ENCODE measurements at places on chromosomes 12 and 14. TPM values are rescaled to one million over a fixed set of nuclear protein-coding genes. Genes with fewer than 3 reads are reported as not detected.

The RNASE7 gene
- total RNA-seq, result not detected

The STON2 gene
- 24.4 TPM for total RNA-seq

The CD27 gene
- total RNA-seq, result 8.8 TPM

- H3K4me1 ChIP-seq, result peaks cover 16% of the 10 kb centered on the region
- no peak overlapping the region for H3K4me3 ChIP-seq
- H3K27me3 ChIP-seq, result no peaks in the 10 kb centered on the region
- H3K36me3 ChIP-seq, result peaks cover 11% of the 10 kb centered on the region
- H3K27ac ChIP-seq, result no peak overlapping the region
These were observed 32.1 kb downstream of the DICER1 start for GRCh38 chr14:95125221-95125620.

GRCh38 chr14:33587791-33588190 is 363.1 kb downstream of the EGLN3 start:
- H3K4me3 ChIP-seq, result no peak overlapping the region
- no peaks in the 10 kb centered on the region for H3K36me3 ChIP-seq
- no peak overlapping the region for H3K27ac ChIP-seq
- no peak for DNase-seq
- H3K27me3 ChIP-seq, result no peaks in the 10 kb centered on the region
- H3K4me1 ChIP-seq, result no peaks in the 10 kb centered on the region

The GXYLT1 gene
- total RNA-seq, result 16.8 TPM

- no peaks in the 10 kb centered on the region for H3K27me3 ChIP-seq
- H3K27ac ChIP-seq, result no peak overlapping the region
- peaks cover 17% of the 10 kb centered on the region for H3K4me1 ChIP-seq
- no peak for DNase-seq
- no peaks in the 10 kb centered on the region for H3K36me3 ChIP-seq
These were observed 48.8 kb downstream of the SYNE2 start for GRCh38 chr14:63901434-63902085.

DNA sequence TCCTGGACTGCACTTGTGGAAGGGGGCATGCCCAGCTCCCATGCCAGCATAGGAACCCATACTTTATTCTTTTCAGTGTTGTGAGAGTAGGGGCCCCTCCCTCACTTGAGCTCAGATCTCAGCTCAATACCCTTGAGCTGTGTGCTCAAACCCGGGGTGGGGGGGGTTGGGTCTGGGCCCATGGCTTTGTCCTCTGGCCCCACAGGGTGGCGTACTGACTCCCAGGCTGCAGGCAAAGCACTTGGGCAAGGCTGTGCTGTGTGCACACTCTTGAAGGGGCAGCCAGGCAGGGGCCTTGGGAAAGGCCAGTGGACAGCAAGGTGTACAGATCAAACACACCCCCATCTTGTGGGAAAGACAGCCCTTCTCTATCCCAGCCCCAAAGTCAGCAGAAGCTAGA is 81.8 kb downstream of the WIF1 start:
- H3K27ac ChIP-seq, result no peak overlapping the region
- H3K4me3 ChIP-seq, result no peak overlapping the region
- peak; percentile 6 for DNase-seq
- no peaks in the 10 kb centered on the region for H3K4me1 ChIP-seq

The TRPV4 gene
- total RNA-seq, result 2.4 TPM

The DPPA3 gene
- total RNA-seq, result not detected

GRCh38 chr12:18651525-18651924 is 86.3 kb downstream of the PLCZ1 start:
- no peak overlapping the region for H3K4me3 ChIP-seq
- DNase-seq, result no peak
- no peaks in the 10 kb centered on the region for H3K27me3 ChIP-seq
- H3K36me3 ChIP-seq, result no peaks in the 10 kb centered on the region

DNA sequence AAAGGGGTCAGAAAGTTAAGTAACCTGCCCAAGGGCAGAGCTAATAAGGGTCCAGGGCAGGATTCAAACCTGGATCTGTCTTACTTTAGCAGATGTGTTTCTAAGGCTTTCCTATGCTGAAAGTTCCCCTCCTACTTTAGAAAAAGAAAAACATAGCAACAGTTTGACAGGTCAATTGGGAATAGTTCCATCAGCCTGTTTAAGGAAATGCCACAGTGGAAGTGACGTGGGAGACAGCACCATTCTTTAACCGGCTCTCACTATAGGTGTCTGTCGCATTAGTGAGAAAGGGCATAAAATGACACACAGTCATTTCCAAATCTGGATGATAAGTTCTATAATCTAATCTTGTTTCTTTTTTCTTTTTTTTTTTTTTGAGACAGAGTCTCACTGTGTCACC is 7.3 kb downstream of the ALDH1L2 start:
- no peak overlapping the region for H3K27ac ChIP-seq
- no peaks in the 10 kb centered on the region for H3K4me1 ChIP-seq
- H3K27me3 ChIP-seq, result no peaks in the 10 kb centered on the region
- H3K4me3 ChIP-seq, result no peak overlapping the region
- H3K36me3 ChIP-seq, result no peaks in the 10 kb centered on the region
- no peak for DNase-seq

- no peak overlapping the region for H3K4me3 ChIP-seq
- no peaks in the 10 kb centered on the region for H3K36me3 ChIP-seq
- H3K4me1 ChIP-seq, result no peaks in the 10 kb centered on the region
- no peak overlapping the region for H3K27ac ChIP-seq
These were observed 45.6 kb downstream of the MSRB3 start for GRCh38 chr12:65324056-65324455.

DNA sequence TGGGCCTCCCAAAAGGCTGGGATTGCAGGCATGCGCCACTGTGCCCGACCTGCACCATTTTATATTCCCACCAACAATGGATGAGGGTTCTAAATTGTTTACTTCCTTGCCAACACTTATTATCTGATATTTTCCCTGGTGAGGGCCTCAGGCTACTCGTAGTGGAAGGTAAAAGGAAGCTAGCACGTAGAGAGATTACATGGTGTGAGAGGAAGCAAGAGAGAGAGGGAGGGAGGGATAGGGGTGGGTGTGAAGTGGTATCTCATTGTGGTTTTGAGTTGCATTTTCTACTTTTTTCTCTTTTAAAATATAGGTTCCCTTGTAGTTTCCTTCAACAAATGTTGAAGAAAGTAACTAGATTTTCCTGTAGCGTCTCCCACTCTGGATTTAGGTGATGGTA is 30.9 kb downstream of the MYO1H start:
- no peak overlapping the region for H3K27ac ChIP-seq
- H3K36me3 ChIP-seq, result no peaks in the 10 kb centered on the region
- no peak for DNase-seq
- no peaks in the 10 kb centered on the region for H3K4me1 ChIP-seq
- H3K27me3 ChIP-seq, result no peaks in the 10 kb centered on the region
- no peak overlapping the region for H3K4me3 ChIP-seq

DNA sequence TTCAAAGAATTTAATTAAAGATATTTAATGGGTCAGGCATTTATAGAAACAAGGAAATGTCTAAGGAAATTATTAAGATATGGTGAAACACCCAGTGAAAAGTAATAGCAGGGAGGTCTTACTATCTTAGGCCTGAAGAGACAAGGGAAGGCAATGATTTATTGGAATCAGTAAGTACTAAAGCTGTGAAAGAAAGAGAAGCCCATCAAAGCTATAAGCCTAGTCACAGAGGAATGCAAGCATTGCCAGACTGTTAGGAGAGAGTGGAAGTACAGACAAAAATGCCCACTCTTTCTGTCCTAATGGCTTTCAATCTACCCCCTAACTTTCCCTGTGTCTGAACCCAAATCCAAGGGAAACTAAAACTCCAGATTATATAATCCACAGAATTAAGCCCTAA is 69.2 kb upstream of the PIK3C2G start:
- no peaks in the 10 kb centered on the region for H3K27me3 ChIP-seq
- H3K27ac ChIP-seq, result no peak overlapping the region
- no peaks in the 10 kb centered on the region for H3K36me3 ChIP-seq
- no peaks in the 10 kb centered on the region for H3K4me1 ChIP-seq

DNA sequence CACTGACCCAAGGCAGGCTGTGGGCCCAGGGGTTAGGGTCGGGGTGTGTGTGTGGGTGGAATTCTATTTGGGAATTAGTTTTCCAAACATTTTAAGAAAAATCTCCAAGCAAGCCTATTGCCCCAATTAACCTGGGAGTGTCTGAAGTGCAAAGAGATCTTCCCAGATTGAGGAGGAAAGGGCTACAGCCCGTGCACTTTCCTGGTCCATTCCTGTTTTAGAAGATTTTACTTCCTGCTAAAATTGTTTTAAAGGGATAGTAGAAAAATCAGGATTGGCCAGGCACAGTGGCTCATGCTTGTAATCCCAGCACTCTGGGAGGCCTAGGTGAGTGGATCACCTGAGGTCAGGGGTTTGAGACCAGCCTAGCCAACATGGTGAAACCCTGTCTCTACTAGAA is 5.3 kb downstream of the DCTN2 start:
- peaks cover 12% of the 10 kb centered on the region for H3K36me3 ChIP-seq
- no peak for DNase-seq
- H3K4me1 ChIP-seq, result peaks cover 19% of the 10 kb centered on the region
- no peak overlapping the region for H3K4me3 ChIP-seq

DNA sequence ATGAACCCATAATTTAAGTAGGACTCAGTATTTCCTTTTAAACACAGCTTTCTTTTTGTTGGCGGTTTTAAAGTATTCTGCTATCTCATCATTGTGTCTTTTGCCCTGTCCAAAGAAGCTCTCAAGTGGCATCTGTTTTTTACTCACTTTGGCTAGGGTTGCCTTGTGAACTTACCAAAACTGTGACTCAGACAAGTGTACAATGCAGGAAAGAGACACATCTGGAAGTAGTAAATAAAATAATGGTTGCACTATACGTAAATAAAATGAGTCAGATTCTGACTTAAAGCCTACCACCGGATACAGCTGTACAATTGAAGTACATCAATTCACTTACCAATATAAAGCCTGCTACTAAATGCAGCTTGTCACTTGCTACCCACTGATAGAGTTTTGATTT is 619.2 kb upstream of the LRFN5 start:
- no peak for DNase-seq
- no peaks in the 10 kb centered on the region for H3K36me3 ChIP-seq
- no peaks in the 10 kb centered on the region for H3K27me3 ChIP-seq
- H3K27ac ChIP-seq, result no peak overlapping the region
- no peaks in the 10 kb centered on the region for H3K4me1 ChIP-seq

DNA sequence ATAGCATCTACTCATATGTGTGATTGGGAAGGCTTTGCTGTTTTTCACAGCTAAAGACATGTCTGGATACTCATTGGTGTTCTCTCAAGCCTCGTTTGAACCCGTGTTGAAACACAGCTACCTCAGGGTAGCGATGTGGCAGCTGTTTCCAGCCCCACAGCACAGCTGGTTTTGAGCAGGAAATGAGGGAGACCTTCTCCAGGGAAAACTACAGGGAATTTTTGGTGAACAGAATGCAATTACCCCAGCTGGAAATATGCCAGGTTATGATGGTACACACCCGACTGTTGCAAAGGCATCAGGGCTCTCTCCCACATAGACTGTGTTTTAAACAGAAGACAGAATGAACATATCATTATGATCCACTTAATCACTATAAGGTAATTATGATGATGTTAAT is 828.9 kb downstream of the VRK1 start:
- no peak overlapping the region for H3K4me3 ChIP-seq
- H3K27me3 ChIP-seq, result no peaks in the 10 kb centered on the region
- H3K4me1 ChIP-seq, result no peaks in the 10 kb centered on the region
- DNase-seq, result no peak
- H3K36me3 ChIP-seq, result no peaks in the 10 kb centered on the region

GRCh38 chr12:26817183-26817591 is 15.8 kb downstream of the ITPR2 start:
- no peak overlapping the region for H3K27ac ChIP-seq
- no peaks in the 10 kb centered on the region for H3K27me3 ChIP-seq
- H3K36me3 ChIP-seq, result no peaks in the 10 kb centered on the region

DNA sequence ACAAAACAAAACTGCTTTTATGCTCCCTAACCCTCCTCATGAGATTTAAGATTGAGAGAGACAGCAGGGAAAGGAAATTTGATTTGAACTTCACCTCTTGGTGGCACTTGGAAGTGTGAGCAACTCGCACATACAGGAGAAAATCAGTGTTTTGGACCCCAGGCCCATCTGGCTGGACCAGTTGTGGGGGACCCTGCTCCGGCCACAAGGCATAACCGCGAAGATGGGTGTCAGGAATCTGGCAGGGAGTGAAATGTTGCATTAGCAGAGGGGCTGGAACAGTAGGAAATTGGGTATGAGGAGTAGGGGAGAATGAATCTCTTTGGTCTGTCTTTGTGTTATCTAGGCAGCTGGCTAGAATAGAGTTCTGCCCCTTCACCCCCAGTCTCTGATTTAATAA is 1.2 kb downstream of the CIROP start:
- H3K4me3 ChIP-seq, result no peak overlapping the region
- H3K27ac ChIP-seq, result no peak overlapping the region
- no peaks in the 10 kb centered on the region for H3K36me3 ChIP-seq
- DNase-seq, result no peak
- peaks cover 18% of the 10 kb centered on the region for H3K4me1 ChIP-seq

DNA sequence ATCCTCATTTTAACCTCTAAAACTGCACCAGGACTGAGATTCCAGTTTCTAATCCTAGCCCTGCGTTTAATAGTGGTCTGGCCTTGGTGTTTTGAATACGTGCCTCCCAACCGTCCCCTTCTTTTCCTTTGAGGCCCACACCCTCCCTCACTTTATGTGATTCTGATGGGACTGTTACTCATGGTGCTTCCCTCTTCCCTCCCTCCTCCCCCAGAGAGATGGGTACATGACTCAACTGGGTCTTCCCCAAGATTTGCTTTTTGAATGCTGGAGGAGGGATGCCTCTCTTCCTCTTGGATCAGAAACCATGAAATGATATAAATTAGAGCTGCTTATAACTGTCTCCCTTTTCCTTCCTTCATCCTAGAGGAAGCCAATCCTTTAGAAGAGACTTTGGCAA is 8.2 kb upstream of the PPP2R5E start:
- no peak overlapping the region for H3K4me3 ChIP-seq
- H3K36me3 ChIP-seq, result no peaks in the 10 kb centered on the region
- no peak for DNase-seq
- no peaks in the 10 kb centered on the region for H3K4me1 ChIP-seq

The KRT81 gene
- total RNA-seq, result not detected

- no peak overlapping the region for H3K27ac ChIP-seq
- H3K4me1 ChIP-seq, result no peaks in the 10 kb centered on the region
- H3K4me3 ChIP-seq, result no peak overlapping the region
- DNase-seq, result no peak
These were observed 7.6 kb downstream of the AKAP6 start for GRCh38 chr14:32336702-32337101.

The NEMP1 gene
- 6.5 TPM for total RNA-seq

The SERPINA9 gene
- total RNA-seq, result not detected

DNA sequence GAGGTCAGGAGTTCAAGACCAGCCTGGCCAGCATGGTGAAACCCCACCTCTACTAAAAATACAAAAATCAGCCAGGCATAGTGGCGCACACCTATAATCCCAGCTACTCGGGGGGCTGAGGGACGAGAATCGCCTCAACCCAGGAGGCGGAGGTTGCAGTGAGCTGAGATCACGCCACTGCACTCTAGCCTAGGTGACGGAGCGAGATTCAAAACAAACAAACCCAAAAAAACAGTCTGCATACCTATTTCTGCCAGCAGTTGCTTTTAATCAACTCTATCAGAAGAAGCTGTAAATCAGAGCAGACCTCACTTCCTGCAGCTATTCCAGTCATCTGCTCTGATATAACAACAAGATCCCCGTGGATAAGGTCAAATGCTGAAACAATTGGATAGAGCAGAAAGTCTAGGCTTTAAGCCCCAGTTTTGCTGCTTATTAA is 50.5 kb downstream of the LIMA1 start:
- H3K27ac ChIP-seq, result no peak overlapping the region
- H3K4me1 ChIP-seq, result no peaks in the 10 kb centered on the region
- no peak overlapping the region for H3K4me3 ChIP-seq
- no peaks in the 10 kb centered on the region for H3K27me3 ChIP-seq
- peaks cover 3% of the 10 kb centered on the region for H3K36me3 ChIP-seq
